ENCODE measurements at places on chromosomes 16 and 17.

- no peak for DNase-seq
Observed at GRCh38 chr17:6376931-6377361, 58.0 kb downstream of the AIPL1 start.

DNA sequence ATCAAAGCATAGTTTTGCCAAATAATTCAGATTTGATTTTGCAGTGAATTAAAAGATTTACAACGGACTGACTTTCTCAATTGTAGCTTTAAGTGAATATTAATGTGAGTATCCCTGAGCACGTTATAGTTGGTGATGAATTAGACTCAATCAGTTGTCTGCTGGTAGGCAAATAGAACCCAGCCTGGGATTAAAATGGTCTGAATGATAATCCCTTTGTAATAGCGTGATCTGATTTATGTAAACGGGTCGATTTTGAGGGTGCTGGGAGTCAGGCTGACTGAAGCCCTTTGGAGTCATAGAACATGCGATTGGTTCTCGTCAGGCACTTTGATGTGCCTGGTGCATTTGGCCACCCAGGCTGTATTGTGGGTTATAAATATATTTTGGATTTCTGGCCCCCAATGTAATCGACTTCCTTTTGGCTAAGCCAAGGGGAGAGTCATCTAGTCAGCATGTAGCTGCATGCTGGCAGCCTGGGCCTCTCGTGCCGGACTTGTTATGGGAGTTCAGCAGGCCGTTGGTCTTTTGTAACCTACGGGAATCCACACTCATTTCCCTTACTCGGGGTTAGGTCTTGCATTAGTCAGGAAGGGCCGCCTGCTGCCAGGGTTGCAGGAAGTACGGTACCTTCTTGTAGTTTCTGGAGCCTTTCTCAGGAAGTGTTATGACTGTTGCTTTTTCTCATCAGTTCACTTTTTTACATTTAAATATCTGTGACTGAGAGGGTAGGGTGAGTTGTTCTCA is 5.4 kb downstream of the PGS1 start:
- DNase-seq, result peak; percentile 57

DNA sequence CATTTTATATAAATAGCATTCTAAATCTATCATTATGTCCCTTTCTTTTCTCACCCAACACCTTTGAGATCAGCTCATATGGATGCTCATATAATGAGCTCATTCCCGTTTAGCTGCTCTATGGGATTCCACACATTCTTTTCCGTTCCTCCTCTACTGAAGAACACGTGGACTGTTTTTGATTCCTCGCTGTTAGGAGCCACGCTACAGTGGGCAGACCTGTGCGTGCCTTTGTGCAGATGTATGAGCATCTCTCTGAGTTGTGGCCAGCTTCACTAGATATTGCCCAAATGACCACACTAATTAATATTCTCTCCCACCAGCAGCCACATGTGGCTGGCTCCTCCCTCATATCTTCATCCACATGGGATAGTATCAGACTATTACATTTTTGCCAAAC is 6.0 kb upstream of the TNFRSF13B start:
- DNase-seq, result no peak

DNA sequence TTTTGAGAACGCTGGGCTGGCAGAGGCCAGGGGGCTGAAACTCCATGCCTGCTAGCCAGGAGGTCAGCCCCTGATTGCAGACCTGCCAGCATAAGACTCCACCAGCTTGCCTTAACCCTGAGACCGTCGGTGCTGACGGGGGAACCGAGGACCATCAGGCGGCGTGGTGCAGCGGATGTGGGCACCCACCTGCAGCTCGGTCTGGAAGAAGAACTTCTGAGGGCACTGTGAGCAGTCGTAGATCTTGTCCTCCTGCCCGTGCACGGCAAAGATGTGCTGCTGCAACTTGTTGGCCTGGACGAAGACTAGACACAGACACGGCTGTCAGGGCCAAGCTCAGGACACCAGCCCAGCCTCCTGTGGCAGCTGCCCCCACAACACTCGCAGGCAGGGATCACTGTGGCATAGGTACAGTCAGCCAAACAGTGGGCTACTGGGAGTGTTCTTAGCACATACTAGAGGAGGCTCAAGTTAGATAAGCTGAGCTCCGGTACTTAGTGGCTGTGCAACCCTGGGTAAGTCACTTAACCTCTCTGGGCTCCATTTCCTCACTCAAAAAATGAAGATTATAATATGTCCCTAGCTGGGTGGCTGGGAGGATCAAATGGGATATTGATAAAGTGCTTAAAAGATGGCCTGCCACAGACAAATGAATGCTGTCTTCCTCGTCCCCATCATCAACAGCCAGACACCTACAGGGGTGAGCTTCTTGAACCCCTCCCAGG is 150.0 kb downstream of the C16orf78 start:
- no peak for DNase-seq

GRCh38 chr17:37787055-37787757 is 42.3 kb upstream of the HNF1B start:
- DNase-seq, result no peak

GRCh38 chr16:52649870-52650269 is 102.9 kb upstream of the TOX3 start:
- DNase-seq, result no peak

GRCh38 chr16:81151648-81152310 is 55.6 kb upstream of the GCSH start:
- DNase-seq, result no peak

DNA sequence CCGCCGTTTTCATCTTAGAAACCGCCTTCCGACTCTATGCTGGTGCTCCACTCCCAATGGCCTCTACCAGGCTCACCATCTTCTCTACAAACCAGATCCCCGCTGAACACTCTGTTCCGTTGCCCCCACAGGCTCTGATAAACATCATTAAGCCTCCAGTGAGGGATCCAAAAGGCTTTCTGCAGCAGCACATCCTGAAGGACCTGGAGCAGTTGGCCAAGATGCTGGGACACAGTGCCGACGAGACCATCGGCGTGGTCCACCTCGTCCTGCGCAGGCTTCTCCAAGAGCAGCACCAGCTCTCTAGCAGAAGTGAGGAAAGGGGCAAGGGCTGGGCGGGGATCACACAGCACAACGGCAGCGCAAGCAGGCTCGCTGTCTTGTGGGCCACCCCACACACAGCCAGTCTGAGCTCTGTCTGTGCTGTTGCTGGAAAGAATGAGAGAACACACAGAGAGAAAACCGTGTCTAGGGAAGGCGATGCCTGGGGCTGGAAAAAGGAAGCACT is 33.5 kb upstream of the ENDOV start:
- DNase-seq, result no peak

DNA sequence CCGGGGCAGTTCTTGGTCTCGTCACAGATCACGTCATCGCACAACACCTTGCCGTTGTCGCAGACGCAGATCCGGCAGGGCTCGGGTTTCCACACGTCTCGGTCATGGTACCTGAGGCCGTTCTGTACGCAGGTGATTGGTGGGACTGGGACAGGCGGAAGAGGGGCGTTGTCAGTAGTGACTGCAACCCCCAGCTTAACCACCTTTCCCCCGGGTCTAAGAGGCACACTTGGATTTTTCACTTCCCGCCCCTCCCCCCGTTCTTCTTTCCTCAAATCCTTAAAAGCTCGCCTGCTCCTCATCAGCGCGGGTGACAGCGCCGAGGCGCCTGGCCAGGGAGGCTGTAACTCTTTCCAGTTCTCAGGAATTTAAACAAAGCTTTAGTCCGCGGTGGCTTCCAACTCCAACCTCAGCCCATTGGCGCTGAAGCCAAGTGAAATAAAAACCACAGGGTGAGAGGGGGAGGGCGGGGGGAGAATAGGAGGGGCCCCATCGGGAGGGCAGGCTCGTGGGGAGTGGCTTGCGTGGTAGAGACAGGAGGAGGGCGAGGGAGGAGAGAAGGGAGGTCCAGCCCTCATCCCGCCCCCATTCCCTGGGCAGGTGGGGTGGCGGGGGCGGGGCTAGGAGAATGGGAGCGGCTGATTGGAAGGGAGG is 1.5 kb downstream of the COL1A1 start:
- peak; percentile 22 for DNase-seq
